ENCODE measurements at places on chromosomes 4 and X.

- no peak for DNase-seq
Measured at GRCh38 chr4:152398060-152398459, 137.8 kb downstream of the FBXW7 start.

GRCh38 chr4:8191136-8191747 is 7.8 kb upstream of the SH3TC1 start:
- no peak for DNase-seq

GRCh38 chrX:73977542-73978169 is 326.3 kb upstream of the ZCCHC13 start:
- no peak for DNase-seq

DNA sequence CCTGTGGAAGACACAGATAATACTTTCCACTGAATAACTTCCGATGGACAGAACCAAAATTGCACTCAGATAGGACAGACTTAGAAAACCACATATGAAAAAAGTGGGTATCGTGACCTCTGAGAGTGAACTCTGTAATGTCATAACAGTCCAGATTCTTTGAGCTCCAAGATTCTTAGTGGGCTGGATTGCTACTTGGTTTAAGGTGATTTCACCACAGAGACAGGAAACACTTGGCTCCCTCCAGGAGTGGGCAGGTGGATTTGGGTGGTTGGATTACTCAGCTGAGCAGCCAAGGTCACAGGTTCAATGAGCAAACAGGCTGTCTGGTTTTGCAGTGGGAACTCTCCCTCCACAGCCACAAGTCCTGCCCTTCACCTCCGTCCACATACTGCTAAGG is 126.0 kb downstream of the AFAP1 start:
- DNase-seq = no peak

DNA sequence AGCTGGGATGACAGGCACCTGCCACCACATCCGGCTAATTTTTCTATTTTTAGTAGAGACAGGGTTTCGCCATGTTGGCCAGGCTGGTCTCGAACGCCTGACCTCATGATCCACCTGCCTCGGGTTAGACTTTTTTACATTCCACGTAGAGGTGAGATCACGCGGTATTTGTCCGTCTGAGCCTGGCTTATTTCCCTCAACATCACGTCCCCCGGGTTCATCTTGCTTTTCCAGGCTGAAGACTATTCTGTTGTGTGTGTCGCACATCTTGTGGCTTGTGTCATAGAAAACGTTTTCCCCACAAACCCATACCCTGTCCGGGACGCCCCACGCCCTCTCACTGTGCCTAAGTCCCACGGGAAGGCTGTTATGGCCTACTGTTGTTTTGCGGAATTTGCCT is 185.3 kb downstream of the CRLF2 start:
- DNase-seq = no peak

DNA sequence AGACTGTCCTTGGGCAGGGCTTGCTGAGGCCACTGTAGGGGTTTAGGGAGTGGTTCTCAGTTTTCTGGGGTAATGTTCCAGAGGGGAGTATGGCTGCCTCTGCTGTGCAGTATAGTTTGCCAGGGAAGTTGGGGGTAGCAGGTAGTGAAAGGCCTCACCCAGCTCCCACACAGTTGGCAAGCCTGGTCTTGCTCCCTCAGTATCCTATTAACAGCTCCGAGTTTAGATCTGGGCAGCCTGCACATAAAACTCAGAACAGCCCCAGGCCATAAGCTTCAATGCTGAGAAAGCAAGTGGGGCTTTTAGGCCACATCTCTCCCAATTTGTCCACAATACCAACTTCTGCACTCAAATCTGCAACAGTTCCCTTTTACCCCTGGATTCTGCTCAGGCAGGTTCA is 205.2 kb downstream of the GALNTL6 start:
- no peak for DNase-seq

All from activated CD8-positive, alpha-beta memory T cell treated with anti-CD3 and anti-CD28 coated beads for 48 hours (primary cell).